NCI-H2029 (cell line): ENCODE measurements at places on chromosomes 13 and 19.
A peak's percentile ranks its signal among the peaks of the same experiment; 100 is the strongest.

DNA sequence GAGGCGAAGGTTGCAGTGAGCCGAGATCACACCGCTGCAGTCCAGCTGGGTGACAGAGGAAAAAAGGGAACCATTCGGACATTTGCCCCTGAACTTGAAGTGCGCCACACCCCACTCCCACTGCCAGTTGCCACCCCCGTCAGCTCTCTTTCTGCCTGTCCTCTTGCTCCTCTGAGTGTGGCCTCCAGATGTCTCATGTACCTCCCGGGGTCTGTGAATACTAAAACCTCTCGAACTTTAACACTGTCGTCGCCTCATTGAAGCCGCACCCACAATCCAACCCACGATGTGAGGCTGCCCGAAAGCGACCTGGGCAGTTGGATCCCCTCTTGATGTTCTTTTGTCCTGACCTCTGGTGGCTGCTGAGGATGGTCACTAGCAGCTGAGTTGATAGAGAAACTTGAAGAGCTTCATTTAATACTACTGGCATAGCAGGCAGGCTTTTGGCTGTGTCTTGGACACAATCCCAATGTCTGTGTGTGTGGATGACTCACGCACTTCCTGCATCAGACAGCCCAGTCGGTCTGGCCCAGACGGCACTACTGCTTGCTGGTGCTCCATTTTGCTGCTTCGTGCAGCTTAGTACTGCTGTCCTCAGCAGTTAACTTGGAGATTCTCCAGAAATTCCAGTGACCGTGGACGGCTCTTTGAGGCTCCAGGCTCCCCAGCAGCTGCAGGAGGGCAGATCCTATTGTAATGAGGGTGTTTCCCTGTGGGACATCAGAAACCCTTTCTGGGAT is 4.2 kb downstream of the FPR3 start:
- DNase-seq, result no peak

GRCh38 chr19:55442372-55442961 is 633 bp downstream of the SHISA7 start:
- DNase-seq, result no peak

DNA sequence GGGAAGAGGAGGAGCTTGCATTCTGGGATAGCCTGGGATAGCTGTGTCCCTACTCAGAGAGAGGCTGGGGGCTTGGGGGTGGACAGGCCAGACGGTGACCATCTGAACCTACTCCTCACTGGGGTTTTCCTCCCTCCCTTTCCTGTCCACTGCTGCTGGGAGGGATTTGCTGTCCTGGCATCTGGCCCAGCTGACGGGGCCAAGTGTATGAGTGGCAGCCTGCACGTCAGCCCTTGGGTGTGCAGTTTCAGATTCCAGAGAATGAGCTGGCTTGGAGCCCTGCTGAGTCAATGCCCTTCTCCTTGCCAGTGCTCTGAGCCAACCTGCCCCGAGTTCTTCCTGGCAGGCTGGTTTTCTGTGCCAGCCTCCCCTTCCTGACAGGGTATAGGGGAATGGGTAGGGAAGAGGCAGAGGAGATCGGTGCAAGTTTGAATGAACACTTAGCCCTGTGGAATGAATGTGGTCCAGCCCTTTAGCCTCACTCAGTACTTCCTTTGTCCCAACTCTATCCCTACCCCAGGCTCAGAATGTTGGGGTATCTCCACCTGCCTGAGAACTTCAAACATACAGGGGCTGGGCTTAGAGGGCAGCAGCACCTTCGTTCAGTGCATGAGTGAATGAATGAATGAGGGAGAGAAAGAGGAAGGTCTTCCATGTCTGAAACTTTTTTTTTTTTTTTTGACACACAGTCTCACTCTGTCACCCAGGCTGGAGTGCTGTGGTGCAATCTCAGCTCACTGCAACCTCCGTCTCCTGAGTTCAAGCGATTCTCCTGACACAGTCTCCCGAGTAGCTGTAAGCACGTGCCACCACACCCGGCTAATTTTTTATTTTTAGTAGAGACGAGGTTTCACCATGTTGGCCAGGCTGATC is 1.8 kb upstream of the ANGPTL4 start:
- DNase-seq, result peak; percentile 95

- DNase-seq, result no peak
These were observed 5.3 kb downstream of the KCTD15 start for GRCh38 chr19:33802001-33802400.

DNA sequence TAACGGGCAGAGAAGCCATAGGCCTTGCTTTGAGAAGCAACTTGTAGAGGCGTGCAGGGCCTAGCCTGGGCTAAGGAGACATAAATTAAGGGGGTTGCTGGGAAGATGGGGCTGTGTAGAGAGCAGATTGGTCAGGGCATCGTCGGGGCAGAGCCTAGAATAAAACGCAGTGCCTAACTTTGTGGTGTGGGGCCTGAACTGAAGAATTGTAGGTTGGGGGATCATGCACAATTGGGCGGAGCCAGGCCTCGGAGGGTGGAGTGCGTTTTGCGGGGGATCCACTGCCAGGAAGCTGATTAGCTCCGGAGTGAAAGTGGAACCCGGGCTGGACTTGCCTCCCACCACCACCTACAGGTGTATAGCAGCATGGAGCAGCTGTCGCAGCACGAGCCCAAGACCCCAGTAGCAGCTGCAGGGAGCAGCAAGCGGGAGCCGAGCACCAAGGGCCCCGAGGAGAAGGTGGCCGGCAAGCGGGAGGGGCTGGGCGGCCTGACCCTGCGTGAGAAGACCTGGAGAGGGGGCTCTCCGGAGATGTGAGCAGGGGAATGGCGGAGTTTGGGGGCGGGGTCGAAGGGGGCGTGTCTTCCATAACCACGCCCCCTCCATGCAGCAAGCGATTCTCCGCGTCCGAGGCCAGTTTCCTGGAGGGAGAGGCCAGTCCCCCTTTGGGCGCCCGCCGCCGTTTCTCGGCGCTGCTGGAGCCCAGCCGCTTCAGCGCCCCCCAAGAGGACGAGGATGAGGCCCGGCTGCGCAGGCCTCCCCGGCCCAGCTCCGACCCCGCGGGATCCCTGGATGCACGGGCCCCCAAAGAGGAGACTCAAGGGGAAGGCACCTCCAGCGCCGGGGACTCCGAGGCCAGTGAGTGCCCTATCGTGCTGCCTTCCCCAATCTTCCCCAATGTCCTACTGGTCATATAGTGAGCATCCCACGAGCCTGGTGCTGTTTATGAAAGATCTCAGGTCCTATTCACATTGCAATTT is 13.8 kb downstream of the DNASE2 start:
- peak; percentile 79 for DNase-seq

DNA sequence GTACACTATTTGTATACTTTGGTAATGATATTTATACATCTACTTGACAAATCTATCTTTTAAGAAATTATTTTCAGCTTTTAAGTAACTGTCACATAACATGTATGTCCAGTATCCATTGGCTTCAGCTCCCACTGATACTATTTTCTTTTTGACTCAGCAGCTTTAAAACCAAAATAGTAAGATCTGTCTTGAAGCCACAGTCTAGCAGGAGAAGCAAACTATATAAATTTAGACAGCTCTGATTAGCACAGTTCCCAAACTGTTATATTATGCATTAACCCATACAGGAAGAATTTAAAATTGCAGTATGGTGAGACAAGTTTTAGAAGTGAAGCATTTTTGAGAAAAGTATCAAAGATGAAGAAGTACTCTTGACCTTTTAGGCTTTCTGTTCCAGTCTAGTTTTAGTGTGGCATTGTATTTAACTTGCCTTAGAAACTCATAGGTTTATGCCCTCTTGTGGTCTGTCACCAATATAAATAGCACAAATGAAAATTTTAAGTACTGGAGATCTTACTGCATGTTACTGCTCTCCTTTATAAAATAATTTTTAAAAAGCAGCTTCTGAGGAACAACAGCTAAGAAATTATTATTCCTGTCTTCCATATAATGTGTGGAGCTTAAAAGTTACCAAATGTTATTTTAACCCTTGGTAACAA is 24.7 kb downstream of the URI1 start:
- no peak for DNase-seq

GRCh38 chr13:66265371-66265770 is 964.8 kb downstream of the PCDH9 start:
- DNase-seq, result no peak

DNA sequence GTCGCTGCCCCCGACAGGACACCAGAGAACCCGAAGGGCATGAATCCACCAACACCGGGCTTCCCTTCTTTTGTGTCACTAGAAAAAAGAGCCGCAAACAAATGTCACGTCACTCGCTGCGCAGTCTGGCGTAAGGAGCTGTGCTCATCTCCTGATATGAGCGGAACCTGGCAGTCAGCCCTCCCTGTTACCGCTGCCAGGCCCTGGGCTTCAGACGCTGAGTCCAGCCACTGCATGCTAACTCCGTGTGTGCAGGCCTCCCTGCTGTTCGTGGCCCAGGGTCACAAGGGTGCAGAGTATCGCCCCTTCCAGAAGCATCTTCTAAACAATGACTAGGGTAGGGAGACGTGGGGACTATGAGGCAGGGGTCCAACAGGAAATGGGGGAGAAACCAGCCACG is 71.3 kb downstream of the SLC7A1 start:
- no peak for DNase-seq

GRCh38 chr19:18282021-18282787 is 782 bp upstream of the JUND start:
- peak; percentile 61 for DNase-seq

- DNase-seq, result no peak
These were observed 79.9 kb upstream of the ABCC4 start for GRCh38 chr13:95381212-95381527.

DNA sequence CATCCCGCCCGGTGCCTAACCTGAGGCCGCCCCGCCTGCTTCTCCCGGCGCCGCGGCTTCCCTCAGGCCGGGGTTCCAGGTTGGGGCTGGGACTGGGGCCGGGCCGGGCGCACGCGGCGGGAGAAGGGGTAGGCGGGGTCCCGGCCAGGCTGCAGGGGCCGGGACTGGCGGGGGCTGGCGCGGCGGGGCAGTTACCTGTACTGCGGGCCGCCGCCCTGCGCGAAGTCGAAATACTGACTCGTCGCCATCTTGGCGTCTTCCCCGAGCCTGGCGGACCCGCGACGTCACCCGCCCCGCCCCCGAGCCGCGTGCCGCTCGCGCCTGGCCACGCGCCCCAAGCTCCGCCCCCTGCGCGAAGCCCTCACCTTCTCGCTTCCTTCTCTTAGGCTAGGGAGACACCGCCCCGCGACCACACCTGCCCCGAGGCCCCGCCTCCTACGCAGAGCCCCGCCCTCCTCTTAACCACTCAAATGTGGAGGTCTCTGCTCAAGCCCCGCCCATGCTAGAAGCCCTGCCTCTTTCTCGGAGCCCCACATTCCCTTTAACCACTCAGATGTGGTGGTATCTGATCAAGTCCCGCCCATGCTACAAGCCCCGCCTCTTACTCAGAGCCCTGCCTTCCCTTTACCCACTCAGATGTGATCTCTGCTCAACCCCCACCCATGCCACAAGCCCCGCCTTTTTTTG is at the start of gene ZFR2:
TSS of gene ZFR2 (minus strand) at position 269 of the 687 bp plus-strand sequence. CDS start at position 248, 21 bp downstream.
- DNase-seq, result no peak

DNA sequence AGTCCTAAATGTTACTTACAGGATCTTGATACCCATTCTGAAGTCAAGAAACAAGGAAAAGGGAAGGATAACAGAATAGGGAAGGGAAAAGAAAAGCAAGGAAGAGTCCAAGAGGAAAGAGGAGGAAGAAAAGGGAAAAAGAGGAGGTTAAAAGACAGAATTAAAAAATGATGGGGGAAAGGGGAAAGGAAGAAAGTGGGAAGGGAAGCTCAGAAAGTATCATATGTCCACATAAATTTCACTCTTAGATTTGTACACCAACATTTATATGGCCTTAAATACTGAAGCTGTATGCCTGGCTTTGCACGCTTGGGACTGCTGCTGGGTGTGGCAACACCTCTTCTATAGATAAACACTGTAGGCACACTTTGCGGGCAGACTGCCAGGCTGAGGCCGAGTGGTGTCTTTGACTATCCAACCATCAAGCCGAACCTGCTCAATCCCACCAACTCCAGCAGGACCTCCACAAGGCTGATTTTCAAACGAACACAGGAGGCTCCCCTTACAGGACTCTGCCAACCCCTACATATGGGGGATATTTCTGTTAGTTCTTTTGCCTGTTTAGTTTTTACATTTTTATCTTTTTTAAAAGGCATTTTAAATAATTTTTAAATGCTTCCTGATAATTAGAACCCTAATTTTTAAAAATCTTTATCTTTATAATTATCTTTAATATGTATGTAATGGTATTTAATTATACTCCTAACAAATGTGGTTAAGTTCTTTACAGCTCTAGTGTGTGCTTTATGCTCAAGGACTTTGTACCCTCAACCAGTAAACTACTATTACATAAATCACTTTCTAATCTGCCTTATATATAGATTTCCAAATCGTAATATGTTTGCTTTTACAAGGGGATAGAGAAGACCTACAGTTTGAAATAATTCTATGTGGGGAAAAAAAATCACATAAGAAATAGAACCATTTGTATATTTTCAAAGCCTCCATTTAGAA is 154.2 kb downstream of the DIAPH3 start:
- peak; percentile 72 for DNase-seq

- DNase-seq, result no peak
These were observed 12.7 kb downstream of the EHD2 start for GRCh38 chr19:47725759-47726401.

- DNase-seq, result no peak
These were observed 726.0 kb upstream of the ARGLU1 start for GRCh38 chr13:107293924-107294323.

GRCh38 chr13:78841358-78841963 is 182.5 kb upstream of the OBI1 start:
- DNase-seq, result peak; percentile 6

DNA sequence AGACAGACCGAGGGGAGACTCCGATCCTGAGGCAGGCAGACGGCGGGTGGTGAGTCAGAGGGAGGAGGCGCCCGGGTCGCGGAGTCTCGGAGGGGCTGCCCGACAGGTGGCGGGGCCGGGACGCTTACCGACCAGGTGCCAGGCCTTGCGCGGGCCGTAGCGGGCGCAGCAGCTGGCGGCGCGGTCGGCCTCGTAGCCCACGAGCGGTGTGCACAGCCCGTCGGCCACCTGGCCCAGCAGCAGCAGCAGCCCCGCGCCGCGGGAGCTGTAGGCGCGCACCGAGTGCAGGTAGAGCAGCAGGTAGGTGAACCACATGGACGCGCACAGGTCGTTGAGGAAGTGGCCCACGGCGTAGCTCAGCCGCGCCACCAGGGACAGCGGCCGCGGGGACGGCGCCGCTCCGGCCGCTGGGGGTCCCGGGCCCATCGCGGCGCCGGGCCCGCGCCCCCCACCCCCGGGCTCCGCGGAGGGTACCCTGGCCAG is 367 bp downstream of the MFSD12 start:
- peak; percentile 27 for DNase-seq

DNA sequence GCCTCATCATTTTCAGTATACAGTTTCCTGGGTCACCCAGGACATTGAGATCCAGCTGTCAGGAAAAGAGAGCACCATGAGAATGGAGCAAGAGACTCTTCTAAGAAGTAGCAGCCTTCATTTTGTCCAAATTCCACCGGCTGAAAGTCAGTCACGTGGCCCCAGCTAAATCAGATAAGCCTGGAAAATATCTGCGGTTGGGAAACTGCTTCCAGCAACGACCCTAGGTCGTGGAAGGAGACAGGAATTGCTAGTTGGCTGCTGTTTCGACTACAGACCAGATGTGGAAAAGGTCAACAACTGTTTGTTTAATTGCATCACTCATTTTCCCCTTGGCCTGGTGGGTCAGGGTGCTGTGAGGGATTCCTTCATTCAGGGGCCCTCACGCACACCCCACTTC is 107.0 kb downstream of the ZNF536 start:
- no peak for DNase-seq
